ENCODE measurements at places on chromosomes 4 and X.

- DNase-seq: no peak
These were observed 528.6 kb downstream of the ANKRD50 start for GRCh38 chr4:124183926-124184325.

DNA sequence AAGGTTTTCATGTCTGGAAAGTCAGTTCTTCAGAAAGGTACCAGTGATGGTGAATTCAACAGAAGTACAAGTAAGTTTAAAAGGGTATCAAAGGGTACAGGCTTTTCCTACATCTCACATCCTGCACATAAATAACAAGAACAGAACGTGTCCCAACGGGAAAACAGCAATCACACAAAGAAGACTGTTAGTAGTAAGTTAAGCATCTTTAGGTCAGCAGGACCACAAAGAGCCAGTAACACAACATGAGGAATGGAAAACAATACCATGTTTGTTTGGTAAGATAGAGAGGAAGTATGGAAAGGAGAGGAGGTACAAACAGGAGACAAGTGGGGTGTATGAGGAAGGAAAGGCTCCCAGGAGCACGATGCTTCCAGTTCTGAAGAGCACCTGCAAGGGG lies 43.2 kb downstream of the SAT1 start:
- no peak for DNase-seq

DNA sequence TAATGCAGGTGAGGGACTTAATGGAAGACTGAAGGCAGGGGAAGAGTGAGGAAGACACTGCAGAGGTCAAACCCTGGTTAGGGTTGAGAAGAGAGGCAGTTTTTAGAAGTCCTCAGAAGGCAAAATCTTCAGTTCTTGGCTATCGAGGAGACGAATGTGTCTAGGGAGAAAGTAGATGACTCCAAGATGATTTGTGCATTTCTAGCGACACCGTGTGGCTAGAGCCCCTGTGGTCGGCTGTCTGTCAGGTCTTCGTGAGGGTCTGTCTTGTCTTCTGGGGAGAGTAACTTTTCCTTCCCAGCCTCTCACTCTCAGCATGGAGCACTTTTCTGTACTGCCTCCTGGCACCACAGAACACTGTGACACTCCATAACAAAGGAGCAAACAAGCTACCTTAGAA lies 458.1 kb downstream of the STIM2 start:
- DNase-seq: no peak

DNA sequence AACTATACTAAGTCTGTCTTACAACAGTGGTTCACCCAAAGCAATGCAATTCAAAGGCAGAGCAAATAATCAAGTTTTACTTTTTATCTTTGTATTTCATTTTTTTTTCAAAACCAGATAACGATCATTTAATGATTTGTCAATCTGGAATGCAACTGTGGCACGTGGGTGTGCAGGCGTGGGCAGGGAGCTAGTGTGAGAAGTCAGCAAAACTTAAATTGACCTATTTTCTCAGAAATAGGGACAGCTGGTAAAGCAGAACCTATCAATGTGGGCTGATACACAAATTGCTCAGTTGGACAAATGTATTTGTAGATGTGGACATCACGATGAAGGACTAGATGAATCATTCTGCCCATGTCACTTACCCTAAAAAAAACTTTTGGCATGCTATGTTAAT lies 105.6 kb downstream of the CBLL2 start:
- DNase-seq: no peak
